ENCODE measurements at places on chromosomes 16 and 17. TPM values are rescaled to one million over a fixed set of nuclear protein-coding genes. Genes with fewer than 3 reads are reported as not detected.

KRT222 gene
- total RNA-seq: not detected

GRCh38 chr16:85573045-85573695, 40.0 kb upstream of the GSE1 start:
- peaks cover 16% of the 10 kb centered on the region for H3K36me3 ChIP-seq
- no peaks in the 10 kb centered on the region for H3K27me3 ChIP-seq
- H3K4me1 ChIP-seq: peaks cover 41% of the 10 kb centered on the region
- no peak overlapping the region for H3K4me3 ChIP-seq

- H3K27ac ChIP-seq: peak within 1 kb of the TSS; percentile 82
- peaks cover 57% of the 10 kb centered on the region for H3K4me1 ChIP-seq
- H3K27me3 ChIP-seq: no peaks in the 10 kb centered on the region
- H3K36me3 ChIP-seq: no peaks in the 10 kb centered on the region
Observed at GRCh38 chr17:64263000-64263766, at the start of gene TEX2. Gene TEX2 (minus strand): TSS chr17:64263260. CDS start chr17:64214217, 49,043 bp downstream.

DNA sequence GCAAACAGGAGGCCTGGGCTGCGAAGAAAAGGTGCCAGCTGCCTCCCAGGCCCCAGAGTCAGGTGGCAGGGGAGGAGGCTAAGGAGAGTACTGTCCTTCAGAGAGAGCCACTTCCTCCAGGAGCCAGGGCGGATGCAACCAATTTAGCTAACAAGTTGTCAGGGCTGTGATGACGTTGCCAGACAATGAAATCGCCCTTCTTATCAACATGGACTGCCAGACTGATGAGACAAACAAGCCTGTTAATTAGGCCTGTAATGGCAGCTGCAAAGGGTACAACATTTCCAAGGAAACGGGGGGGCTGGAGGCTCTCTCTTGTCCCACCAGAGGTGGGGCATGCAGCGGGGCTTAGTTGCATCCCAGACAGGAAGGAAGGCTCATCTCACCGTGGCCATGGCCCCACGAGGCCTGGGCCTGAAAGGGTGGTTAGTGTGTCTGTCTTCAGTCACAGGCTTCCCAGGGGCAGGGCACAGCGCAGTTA, 111.8 kb downstream of the SDK2 start:
- peaks cover 70% of the 10 kb centered on the region for H3K27me3 ChIP-seq
- no peak for DNase-seq
- no peaks in the 10 kb centered on the region for H3K4me1 ChIP-seq
- no peaks in the 10 kb centered on the region for H3K36me3 ChIP-seq
